ENCODE measurements at places on chromosomes 4 and X.

DNA sequence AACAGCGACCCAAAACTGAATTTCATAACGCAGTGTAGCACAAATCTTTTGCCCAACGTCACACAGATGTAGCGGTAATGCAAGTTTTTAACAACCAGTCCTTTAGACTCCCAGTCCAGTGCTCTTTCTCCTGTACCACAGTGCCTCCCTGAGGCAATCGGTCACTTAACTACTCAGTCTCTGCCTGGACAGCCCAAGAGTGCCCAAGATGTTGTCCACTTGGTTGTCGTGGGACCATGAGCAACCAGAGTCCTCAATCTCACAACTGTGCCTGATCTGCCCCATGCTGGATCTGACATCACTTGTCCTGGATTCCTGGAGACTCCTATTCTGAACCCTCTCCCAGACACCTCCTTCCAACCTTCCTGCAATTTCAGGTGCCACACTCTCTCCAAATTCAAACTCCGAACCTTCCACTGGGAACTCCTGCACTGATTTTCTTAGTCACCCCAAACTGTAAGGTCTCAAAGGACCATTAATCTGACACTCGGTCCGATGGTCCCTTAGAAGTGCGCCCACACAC lies 702 bp downstream of the MMGT1 start:
- H3K27me3 ChIP-seq, result no peaks in the 10 kb centered on the region
- peaks cover 21% of the 10 kb centered on the region for H3K4me1 ChIP-seq
- no peak for ATAC-seq
- H3K4me3 ChIP-seq, result peak overlapping the region; percentile 100
- H3K36me3 ChIP-seq, result no peaks in the 10 kb centered on the region
- H3K27ac ChIP-seq, result peak overlapping the region; percentile 95

DNA sequence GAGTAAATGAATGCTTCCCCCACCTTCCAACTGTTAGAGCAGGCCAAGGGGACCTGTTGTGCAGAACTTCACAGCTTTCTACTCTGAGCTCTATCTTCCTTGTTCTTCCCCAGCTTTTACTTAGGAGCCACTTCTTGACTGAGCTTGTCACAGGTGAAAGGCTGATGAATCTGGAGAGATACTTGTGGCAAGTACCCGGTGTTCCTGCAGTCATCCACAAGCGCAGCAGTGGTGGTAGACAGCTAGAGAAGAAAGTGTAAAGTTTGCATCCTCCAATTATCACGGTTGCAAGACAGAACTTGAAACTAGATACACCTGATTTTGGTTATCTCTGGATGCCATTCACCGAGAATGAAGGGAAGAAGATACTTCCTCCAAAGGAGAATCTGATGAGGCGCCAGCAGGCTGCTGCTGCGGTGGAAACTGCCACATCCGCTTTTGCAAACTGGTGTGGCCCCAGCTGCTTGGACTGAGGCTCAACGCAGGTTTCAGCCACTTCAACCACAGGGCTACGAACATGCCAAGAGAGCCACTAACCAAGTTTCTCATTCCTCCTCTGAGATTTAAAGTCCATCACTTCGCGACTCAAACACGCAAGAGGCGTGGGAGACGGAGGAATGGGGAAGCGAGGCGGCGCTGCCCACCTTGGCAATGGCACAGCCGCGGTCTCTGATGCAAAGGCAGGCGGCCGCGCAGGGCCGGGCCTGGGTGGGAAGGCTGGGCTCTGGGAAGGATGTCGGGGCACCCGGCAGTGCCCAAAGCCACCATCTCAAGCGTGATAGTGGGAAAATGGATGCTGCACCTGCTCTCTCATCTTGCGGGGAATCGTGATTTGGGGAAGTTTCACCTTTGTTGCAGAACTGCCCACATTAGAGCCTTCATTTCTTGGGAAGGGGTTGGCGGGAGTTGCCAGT lies 1.3 kb upstream of the FHIP1A start:
- H3K36me3 ChIP-seq, result no peaks in the 10 kb centered on the region
- peak; percentile 82 for ATAC-seq
- peaks cover 28% of the 10 kb centered on the region for H3K4me1 ChIP-seq

DNA sequence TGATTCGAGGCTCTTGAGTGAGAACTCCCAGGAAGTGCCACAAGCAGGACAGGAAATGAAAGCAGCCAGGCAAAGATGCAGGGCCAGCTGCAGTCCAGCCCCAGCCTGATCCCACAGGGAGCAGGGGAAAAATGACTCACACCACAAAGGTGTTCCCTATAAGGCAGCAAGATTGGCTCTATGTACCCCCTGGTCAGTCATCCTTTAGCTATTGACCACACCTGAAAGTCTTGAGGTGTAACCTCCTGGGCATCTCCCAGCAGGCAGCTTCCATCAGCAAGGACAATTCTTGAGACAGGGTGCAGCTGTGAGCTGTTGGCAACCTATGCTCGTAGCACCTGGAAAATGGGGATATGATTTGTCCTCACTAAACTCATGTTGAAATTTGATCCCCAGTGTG lies 27.9 kb upstream of the EXOC1L start:
- ATAC-seq, result no peak
- no peak overlapping the region for H3K27ac ChIP-seq
- no peaks in the 10 kb centered on the region for H3K4me1 ChIP-seq
- peaks cover 54% of the 10 kb centered on the region for H3K27me3 ChIP-seq
- no peak overlapping the region for H3K4me3 ChIP-seq
- no peaks in the 10 kb centered on the region for H3K36me3 ChIP-seq

DNA sequence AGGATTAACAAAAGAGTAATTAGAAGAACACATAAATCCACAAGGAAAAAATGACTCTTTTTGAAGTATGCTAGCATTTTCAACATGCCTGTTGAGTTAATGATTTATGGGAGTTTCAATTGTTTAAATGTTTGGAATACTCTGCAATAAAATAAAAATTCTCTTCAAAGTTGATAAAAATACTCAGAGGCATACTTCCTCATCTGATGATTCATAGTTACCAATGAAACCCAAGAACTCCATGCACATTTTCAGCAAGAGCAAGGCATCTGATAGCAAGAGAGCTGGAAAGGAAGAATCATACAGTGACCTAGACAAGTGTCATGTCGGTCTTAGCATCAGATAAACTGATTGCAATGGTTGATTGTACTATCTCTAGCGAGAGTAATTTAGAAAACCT lies 443.7 kb upstream of the ATOH1 start:
- H3K4me1 ChIP-seq, result no peaks in the 10 kb centered on the region
- H3K4me3 ChIP-seq, result no peak overlapping the region
- H3K27ac ChIP-seq, result no peak overlapping the region
- no peak for ATAC-seq

DNA sequence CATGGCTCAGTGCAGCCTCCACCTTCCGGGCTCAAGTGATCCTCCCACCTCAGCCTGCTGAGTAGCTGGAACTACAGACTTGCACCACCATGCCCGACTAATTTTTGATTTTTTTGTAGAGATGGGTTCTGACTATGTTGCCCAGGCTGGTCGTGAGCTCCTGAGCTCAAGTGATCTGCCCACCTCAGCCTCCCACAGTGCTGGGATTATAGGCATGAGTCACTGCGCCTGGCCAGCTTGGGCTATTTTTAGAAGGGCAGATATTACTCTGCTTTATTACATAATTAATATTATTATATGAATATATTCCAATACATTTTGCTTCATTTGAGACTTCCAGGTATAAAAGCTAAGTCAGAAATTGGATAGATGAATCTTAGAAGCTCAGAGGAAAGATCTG lies 143.7 kb upstream of the ANK2 start:
- no peak overlapping the region for H3K4me3 ChIP-seq
- H3K27ac ChIP-seq, result no peak overlapping the region
- H3K27me3 ChIP-seq, result no peaks in the 10 kb centered on the region

GRCh38 chrX:11053351-11053750 lies 57.8 kb upstream of the HCCS start:
- ATAC-seq, result no peak
- H3K27ac ChIP-seq, result no peak overlapping the region
- H3K36me3 ChIP-seq, result peaks cover 6% of the 10 kb centered on the region
- no peak overlapping the region for H3K4me3 ChIP-seq
- no peaks in the 10 kb centered on the region for H3K4me1 ChIP-seq

GRCh38 chr4:27024805-27025204 lies 164.2 kb downstream of the STIM2 start:
- no peaks in the 10 kb centered on the region for H3K27me3 ChIP-seq
- H3K4me3 ChIP-seq, result no peak overlapping the region
- ATAC-seq, result no peak
- H3K27ac ChIP-seq, result no peak overlapping the region
- peaks cover 38% of the 10 kb centered on the region for H3K36me3 ChIP-seq

DNA sequence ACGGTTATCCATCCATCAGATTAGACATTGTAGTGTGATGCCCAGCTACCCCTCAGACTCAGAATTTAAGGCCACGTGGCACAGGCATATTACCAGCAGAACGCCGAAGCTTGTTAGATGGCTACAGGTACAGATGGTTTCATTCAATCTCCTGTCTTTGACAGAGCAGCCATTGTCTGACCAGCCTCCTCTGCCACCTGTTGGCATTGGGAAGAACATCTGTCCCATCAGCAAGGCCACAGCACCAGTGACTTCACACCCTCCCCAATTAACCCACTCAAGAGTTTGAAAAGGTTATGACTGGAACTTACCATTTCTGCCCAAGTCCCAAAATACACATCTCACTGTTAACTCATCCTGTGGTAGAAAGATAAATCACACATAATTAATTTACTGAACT lies 22.0 kb upstream of the PHKA2 start:
- no peaks in the 10 kb centered on the region for H3K27me3 ChIP-seq
- no peaks in the 10 kb centered on the region for H3K4me1 ChIP-seq

DNA sequence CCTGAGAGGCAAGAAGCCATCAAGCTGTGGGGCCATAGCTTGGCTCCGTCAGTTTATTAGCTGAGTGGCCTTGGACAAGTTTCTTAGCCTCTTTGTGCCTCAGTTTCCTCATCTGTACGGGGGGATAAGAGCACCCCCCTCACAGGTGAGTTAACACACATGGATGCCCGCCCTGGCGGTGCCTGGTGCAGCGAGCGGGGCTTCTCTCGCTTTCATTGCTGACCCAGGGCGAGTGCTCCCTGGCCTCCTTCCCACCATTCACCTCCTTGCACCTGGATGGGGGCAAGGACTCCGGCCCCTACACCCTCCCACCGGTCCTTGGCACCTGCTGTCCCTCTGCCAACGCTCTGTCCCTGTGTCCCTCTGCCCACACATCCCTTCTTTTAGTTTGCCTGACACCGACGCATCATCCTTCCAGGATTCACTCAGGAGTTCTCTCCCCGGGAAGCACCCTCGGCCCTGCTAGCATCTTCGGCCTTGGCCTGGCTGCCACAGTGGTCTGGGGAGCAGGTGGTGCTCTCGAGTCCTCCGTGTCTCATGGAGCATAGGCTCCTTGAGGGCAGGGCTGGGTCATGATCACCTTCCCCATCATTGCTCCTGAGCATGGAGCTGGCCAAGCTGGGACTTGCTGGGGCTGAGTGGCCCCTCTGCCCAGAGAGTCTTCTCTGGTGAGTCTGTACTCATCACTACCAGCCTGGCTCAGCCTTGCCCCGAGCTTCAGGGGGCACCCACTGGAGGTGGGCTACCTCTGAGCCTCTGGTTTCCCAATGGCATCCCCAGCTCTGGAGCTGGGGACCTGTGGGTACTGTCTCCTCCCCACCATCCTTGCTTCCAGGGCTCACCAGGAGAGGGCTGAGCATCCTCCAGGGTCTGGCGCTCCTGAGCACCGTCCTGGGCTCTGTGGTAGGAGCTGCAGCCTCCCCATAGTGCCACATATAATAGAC lies 53.8 kb upstream of the SORCS2 start:
- no peak overlapping the region for H3K4me3 ChIP-seq
- H3K27ac ChIP-seq, result no peak overlapping the region
- ATAC-seq, result no peak
- H3K4me1 ChIP-seq, result no peaks in the 10 kb centered on the region

GRCh38 chr4:104966349-104967033 lies 180.2 kb upstream of the TET2 start:
- H3K36me3 ChIP-seq, result no peaks in the 10 kb centered on the region
- no peaks in the 10 kb centered on the region for H3K27me3 ChIP-seq
- H3K4me1 ChIP-seq, result peaks cover 41% of the 10 kb centered on the region
- peak overlapping the region; percentile 76 for H3K4me3 ChIP-seq
- ATAC-seq, result peak; percentile 98

GRCh38 chrX:12791257-12792228 lies at the start of gene PRPS2:
Gene PRPS2 (plus strand): TSS chrX:12791412. CDS start chrX:12791498, 86 bp downstream.
- H3K4me3 ChIP-seq, result peak within 1 kb of the TSS; percentile 89
- H3K27ac ChIP-seq, result peak within 1 kb of the TSS; percentile 72
- H3K27me3 ChIP-seq, result no peaks in the 10 kb centered on the region

DNA sequence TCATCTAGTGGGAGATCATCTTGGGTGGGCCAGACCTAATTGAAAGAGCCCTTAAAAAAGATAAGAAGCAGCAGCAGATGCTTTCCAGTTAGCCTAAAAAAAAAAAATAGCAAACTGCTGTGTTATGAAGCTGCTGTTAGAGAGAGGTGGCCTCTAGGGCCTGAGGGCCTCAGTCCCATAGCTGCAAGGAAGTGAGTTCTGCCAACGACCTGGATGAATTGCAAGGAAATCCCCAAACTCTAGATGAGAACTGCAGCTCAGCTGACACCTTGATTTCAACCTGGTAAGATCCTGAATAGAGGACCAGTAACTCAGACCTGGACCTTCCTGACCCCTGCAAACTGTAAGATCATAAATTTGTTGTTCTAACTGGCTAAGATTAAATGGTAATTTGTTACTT lies 275.2 kb downstream of the TENM3 start:
- no peaks in the 10 kb centered on the region for H3K27me3 ChIP-seq
- no peaks in the 10 kb centered on the region for H3K36me3 ChIP-seq
- H3K4me1 ChIP-seq, result no peaks in the 10 kb centered on the region

DNA sequence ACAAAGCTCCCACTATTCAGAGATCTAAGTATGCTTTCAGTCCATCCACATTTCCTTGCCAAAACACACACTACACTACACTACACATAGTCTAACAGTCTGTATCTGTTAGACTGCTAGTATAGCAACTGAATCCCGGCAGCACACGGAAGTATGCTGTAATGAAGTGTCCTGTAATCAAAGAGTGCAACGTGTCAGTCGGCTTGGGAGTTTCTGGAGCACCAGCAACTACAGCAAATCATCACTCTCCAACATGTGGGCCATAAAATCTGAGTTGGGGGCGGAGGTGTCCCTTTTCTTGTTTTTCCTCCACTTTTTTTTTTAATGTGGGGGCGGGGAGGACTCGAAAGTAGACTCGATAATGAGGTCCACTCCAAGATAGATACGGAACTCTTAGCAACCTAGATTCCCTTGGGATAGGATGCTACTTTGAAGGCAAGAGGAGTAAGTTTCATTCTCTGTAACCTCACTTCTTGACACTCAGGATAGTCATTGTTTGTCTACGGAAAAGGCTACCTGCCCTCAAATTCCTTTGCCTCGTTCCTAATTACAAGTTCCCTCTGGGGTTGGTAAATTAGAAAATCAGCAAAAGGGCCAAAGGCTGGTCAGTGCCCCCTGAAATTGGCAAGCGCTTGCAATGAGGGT lies 722 bp downstream of the SLC10A7 start:
- peaks cover 13% of the 10 kb centered on the region for H3K4me1 ChIP-seq
- ATAC-seq, result no peak
- no peaks in the 10 kb centered on the region for H3K27me3 ChIP-seq
- peaks cover 4% of the 10 kb centered on the region for H3K36me3 ChIP-seq
- no peak overlapping the region for H3K27ac ChIP-seq
- H3K4me3 ChIP-seq, result no peak overlapping the region

GRCh38 chr4:83231620-83232076 lies 53.0 kb downstream of the COQ2 start:
- peak; percentile 94 for ATAC-seq
- no peaks in the 10 kb centered on the region for H3K36me3 ChIP-seq
- H3K4me3 ChIP-seq, result peak overlapping the region; percentile 40

- H3K4me1 ChIP-seq, result peaks cover 9% of the 10 kb centered on the region
- H3K36me3 ChIP-seq, result no peaks in the 10 kb centered on the region
- no peaks in the 10 kb centered on the region for H3K27me3 ChIP-seq
- H3K4me3 ChIP-seq, result no peak overlapping the region
- H3K27ac ChIP-seq, result no peak overlapping the region
Observed at GRCh38 chr4:139099366-139099982, 77.5 kb downstream of the ELF2 start.

GRCh38 chr4:146401274-146401673 lies 120.5 kb downstream of the SLC10A7 start:
- no peaks in the 10 kb centered on the region for H3K4me1 ChIP-seq
- H3K36me3 ChIP-seq, result peaks cover 5% of the 10 kb centered on the region
- no peaks in the 10 kb centered on the region for H3K27me3 ChIP-seq
